ENCODE measurements at places on chromosomes 1 and 21.

DNA sequence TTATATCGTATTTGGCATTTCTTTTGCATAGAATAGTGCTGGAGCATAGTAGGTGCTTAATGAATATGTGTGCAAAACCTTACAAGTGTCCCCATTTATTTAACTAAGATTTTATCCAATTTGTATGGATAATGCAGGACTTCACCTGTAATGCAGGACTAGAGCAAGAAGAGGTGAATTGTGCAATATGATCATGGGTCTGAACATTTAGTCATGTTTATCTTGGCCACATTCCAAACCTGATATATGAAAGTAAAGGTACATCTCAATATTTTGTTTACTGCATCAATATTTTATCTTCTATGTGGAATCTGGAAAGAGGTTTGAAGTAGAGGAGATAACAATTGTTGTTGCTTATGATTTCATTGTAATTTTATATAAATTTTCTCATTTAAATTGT is 1626.7 kb upstream of the B3GALT2 start:
- DNase-seq, result no peak

GRCh38 chr1:91732291-91733107 is 153.5 kb downstream of the TGFBR3 start:
- no peak for DNase-seq

DNA sequence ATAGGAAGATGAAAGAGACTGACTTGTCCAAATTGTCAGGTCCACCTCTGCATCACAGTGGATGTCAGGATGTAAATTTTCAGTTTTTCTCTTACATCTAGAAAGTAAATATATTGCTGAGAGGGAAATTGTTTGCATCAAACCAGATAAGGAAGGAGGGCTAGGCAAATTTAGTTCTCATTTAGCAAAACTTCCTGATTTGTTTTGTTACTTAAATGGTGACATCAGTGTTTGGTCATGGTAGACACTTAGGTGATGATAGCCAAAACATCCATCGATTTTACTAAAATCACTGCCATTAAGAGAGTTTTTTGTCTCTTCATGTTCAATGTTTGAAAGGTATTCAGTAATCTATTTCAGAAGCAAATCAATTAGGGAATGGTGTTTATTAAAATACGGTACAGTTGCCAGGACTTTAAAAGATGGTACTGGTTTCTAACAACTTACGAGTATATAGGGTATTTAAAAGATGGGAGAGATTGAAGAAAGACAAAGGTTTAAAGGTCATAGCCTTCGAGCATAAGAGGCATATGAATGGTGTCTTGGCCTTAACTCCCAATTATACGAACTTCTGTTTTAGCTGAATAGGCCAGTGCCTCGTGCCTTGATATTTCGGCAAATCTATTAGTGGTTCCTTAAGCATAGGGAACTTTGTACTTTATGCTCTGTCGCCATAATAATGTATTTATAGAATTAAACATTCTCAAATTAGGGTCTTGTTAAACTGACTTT is 3.0 kb downstream of the IER5 start:
- DNase-seq, result no peak

DNA sequence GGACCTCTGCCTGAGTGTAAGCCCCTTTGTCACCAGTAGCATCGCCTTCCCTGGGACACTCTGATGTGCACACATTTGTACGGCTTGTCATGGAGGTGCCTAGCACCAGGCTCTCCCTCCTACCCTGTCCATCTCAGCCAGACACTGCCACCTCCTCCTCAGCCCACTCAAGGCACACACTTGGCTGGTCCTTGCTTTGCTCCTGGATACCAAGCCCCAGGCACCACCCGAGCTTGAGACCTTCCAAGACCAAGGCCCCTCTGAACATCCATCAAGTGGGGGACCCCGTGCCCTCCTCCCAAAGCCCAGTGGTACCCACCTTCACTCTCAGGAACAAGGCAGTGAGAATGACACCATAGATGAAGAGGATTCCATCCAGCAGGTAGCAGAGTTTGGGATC is 78.0 kb downstream of the CD247 start:
- DNase-seq, result no peak

GRCh38 chr1:82059959-82060358 is 259.2 kb downstream of the ADGRL2 start:
- no peak for DNase-seq

DNA sequence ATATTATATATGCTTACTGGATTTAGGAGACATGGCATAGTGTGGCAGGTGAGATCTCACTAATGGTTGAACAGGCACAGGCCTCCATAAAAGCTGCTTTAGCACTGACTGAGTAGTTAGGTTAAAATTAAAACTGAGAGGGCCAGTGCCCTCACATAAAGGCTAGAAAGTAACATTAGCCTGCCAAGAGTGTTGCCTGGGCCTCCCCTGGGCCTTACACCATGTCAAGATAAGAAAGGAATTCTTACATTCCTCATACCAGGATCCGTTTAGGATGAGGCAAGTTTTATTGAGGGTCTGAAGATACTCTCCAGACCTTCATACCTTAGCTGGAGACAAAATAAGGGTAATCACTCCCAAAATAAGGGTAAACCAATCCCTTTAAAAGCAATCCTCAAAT is 1011.8 kb downstream of the PLA2G4A start:
- DNase-seq, result no peak

- DNase-seq, result no peak
Measured at GRCh38 chr1:67687649-67688048, 2.6 kb downstream of the GADD45A start.

GRCh38 chr1:240784776-240785175 is 172.8 kb upstream of the GREM2 start:
- no peak for DNase-seq

GRCh38 chr21:38734646-38735365 is 70.9 kb upstream of the ETS2 start:
- no peak for DNase-seq

DNA sequence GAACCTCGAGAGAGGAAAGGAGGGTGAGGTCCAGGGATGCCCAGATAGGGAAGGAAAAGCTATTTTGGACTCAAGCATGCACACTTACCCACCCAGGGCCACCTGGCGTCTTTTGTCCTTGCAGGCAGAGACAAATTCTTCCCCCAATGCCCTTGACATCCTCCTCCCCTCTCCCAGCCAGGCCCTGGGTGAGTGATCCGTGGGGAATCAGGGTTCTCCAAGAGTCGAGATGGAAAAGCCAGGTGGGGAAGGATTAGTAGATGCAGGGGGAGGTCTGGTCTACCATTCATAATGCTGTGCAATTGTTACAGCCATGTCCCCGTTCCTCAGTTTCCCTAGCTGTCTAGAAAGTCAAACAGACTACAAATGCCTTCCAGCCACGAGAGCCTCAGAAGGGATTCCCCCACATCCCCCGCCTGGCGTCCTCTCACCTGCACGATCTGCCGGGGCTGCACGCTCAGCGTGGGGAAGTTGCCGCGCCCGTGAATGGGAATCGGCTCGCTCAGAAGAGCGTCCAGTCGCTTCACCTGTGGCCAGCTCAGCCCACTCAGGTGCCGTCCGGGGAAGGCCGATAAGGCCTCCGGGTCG is 580 bp downstream of the TENT5B start:
- DNase-seq, result no peak

- DNase-seq, result no peak
Measured at GRCh38 chr1:204560590-204561150, 44.5 kb downstream of the MDM4 start.

- no peak for DNase-seq
Measured at GRCh38 chr1:47423872-47424271, 7.8 kb downstream of the FOXE3 start.

- DNase-seq, result no peak
Measured at GRCh38 chr1:93699049-93699384, 17.4 kb upstream of the BCAR3 start.

DNA sequence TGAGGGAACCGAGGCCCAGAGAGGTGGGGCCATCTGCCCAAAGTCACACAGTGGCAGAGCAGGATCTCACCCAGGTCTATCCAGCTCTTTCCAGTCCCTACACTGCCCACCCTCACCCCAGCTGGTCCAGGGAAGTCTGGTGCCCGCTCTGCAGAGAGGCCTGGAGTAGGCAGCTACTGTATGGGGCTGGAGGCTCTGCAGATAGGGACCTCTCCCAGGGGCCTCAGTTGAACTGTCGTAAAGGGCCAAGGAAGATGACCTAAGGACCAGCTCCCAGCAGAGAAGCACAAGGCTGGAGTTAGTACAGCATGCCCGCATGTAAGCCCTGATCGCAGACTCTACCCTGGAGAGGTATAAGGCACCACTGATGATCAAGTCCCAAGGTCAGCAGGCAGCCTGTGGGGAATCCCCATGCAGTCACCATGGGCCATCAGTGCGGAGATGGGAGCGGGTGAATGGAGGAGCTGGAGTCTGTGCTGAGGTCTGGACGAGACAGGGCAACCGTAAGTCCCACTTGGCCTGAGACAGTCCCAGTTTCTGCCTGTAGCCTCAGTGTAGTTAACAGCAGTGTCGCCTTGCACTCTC is 320.2 kb downstream of the MATN1 start:
- DNase-seq, result no peak

DNA sequence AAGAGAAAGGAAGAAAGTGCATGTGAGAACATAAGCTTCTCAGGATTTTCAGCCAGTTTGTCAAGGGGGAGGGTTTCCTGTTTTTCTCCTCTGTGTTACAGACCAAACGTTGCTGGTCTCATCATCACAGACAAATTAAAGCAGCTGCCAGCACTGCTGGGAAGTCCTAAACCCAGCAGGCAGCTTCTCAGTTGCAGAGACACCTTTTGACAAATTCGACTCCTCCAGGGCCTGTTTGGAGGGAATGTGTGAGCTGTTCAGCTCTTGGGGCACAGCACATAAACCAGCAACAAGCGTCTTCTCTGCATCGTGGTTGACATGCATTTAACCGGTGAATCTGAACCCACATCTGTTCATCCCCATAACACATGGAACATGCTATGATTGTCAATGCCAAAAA is 454.6 kb upstream of the RUNX1 start:
- DNase-seq, result no peak

DNA sequence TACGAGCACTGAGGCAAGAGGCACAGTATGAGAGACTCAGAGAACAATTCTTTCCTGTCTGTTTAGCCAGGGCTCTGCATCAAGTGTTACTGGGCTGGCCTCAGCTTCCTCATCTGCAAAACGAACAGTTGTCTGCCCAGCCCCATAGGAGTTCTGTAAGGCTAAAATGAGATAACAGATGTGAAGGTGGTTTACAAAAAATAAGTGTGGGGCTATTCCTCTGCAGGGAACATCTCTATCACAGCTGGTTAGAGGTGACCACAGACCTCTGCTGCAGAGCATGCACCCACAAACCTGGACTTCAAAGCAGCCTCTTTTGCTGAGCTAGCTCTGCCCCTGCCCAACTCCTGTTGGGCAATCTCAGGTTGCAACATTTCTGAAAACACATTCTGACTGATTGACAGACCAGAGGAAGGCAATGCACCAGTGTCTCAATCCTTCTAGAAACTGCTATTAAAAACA is 10.5 kb upstream of the OLIG1 start:
- no peak for DNase-seq

- DNase-seq, result no peak
Measured at GRCh38 chr1:112318698-112319370, 77.2 kb upstream of the CTTNBP2NL start.

DNA sequence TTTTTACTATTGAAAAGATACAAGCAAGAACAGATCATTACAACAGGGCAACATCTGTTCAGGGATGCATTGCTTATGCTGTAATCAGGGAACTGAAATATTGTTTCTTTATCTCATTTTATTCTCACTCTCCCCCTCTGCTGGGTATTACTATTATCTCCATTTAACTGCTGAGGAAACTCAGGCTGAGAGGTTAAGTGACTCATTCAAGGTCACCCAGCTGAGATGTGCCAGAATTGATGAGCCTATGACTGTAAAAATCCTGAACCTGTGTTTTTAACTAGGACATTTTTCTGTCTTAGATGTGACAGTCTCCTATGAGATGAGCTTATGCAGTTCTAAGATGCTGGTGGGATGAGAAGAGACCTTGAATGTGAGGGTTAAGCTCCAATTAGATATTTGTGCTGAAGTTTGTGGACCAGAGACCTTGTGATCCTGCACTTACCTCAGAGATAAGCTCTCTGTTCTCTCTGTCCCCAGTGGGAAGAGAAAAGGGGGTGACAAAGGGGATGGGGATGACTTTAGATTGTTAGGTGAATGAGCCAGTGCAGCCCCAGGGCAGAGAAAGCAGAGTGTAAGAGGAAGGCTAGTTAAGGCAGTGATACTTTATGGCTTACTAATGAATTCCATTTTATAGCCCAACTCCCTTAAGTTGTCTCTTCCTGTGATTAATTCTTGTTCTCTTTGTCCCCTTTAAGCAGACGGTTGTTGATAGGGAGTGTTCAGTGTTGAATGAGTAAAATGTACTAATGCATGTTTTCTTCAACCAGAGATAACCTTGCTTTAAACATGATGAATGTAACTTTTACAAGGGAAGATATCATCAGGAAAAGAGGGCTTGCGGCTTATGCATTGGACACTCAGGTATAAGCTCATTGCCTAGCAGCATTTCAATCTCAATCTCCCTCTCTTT is 111.4 kb downstream of the HLX start:
- DNase-seq, result no peak

- no peak for DNase-seq
Measured at GRCh38 chr1:236429715-236430274, 35.7 kb downstream of the EDARADD start.

- DNase-seq, result no peak
Measured at GRCh38 chr21:30580132-30580531, 10.1 kb downstream of the KRTAP22-2 start.

GRCh38 chr1:236395230-236395946 is 1.3 kb downstream of the EDARADD start:
- no peak for DNase-seq

DNA sequence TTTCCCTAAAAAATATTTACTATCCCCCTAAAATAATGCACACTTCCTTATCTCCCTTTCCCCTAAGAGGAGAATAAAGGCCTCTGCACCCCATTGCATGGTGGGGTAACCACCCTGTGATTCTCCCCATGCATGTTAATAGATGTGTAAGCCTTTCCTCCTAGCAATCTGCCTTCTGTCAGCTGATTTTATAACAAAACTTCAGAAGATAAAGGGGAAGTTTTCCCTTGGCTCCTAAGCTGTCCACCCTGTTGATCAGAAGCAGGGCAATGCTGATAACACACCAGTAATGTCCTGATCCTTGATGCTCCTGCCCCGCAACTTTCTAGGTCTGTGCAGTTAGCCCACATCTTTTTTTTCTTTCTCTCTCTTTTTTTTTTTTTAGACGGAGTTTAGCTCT is 11.4 kb upstream of the RNF187 start:
- no peak for DNase-seq

DNA sequence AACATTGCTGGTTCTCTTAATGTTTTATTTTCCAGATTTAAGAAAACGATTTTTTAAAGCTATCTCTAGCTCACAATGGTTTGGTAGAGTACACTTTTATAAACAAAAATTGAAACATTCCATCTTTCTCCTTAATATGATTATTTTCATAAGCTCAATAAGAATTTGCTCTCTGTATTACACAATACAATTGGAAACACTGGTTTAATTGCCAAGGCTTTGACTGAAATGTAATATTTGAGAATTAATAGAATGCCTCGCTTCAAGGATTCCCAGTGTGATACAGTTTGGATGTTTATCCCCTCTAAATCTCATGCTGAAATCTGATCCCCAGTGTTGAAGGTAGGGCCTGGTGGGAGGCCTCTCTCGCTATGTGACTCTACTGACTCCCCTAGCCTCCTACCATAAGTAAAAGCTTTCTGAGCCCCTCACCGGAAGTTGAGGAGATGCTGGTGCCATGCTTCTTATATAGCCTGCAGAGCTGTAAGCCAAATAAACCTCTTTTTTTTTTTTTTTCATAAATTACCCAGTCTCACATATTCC is 67.4 kb downstream of the DDAH1 start:
- DNase-seq, result no peak
